ENCODE measurements at places on chromosomes 6 and 20. TPM values are rescaled to one million over a fixed set of nuclear protein-coding genes. Genes with fewer than 3 reads are reported as not detected.
A peak's percentile ranks its signal among the peaks of the same experiment; 100 is the strongest.

CALHM4 gene
- total RNA-seq, result not detected

HMGA1 gene
- 44.4 TPM for total RNA-seq

NR2E1 gene
- not detected for total RNA-seq

TBX18 gene
- 8.4 TPM for total RNA-seq

PLCB1 gene
- total RNA-seq, result 7.2 TPM

C20orf144 gene
- not detected for total RNA-seq

EPPIN gene
- total RNA-seq, result not detected

TP53TG5 gene
- total RNA-seq, result 0.73 TPM

GRCh38 chr6:166078294-166078693, 89.4 kb downstream of the TBXT start:
- DNase-seq, result no peak

DNA sequence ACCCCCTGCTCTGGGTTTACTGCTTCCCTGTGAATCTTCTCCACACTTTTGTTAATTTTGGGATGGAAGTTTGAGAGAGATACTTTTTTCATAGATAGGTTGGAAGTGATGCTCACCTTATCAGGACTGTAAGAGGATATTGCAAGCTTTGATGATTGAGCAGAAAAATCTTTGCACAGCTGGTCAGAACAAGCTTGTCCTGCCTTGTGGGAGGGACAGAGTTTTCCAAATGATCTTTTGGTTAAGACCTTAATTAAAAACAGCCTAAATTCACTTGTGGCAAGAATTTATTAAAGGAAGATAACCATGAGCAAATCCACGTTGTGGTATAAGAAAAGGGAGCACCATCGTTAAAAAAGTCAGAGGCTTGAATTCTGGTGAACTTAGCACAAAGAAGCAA, 32.2 kb downstream of the E2F3 start:
- DNase-seq, result no peak

- DNase-seq, result no peak
These were observed 48.2 kb downstream of the STX7 start for GRCh38 chr6:132464538-132465256.

- DNase-seq, result no peak
These were observed 171.4 kb downstream of the COL9A1 start for GRCh38 chr6:70131528-70131927.

- no peak for DNase-seq
These were observed 57.3 kb downstream of the LINC00237 start for GRCh38 chr20:21048841-21049273.

DNA sequence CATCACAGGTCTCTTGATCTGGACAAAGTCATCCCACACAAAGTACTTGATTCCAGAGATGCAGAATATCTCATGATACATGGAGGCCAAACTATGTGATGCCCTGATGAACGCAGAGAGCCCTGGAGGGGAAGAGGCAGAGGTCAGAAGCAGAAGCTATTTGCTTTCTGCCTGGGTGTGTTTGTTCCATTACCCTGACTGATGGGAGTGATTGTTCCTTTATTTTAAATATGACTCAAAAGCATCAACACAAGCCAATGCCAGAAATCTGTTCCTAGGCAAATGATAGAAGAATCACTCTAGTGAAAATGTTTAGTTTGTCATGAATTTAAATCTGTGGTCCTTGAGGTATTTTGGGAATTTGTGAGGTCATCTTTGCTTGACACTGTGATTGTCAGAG, 54.7 kb upstream of the GGTLC1 start:
- no peak for DNase-seq

- peak; percentile 88 for DNase-seq
These were observed 34.7 kb upstream of the LAMA4 start for GRCh38 chr6:112289038-112289566.

GRCh38 chr6:145756170-145756662, 20.9 kb upstream of the EPM2A start:
- peak; percentile 69 for DNase-seq
